ENCODE measurements at places on chromosomes 6 and 20. TPM values are rescaled to one million over a fixed set of nuclear protein-coding genes. Genes with fewer than 3 reads are reported as not detected.

Gene FARS2
- total RNA-seq: 20.1 TPM

Gene PTK6
- total RNA-seq: 1.2 TPM

Gene TAGAP
- total RNA-seq: 43.7 TPM

Gene ARFRP1
- 74.5 TPM for total RNA-seq

Gene PPP1R14C
- total RNA-seq: 0.15 TPM

Gene PSORS1C2
- not detected for total RNA-seq

Gene VAPB
- 31.9 TPM for total RNA-seq

Gene SAMD5
- not detected for total RNA-seq

Gene C4B
- total RNA-seq: 4.2 TPM

Gene USP49
- 6.7 TPM for total RNA-seq

Gene ATP6V1G2
- 1.4 TPM for total RNA-seq

Gene RAMACL
- 0.22 TPM for total RNA-seq

Gene BMP7
- total RNA-seq: 0.80 TPM

Gene SESN1
- 20.0 TPM for total RNA-seq

Gene GNMT
- total RNA-seq: 0.71 TPM

Gene C20orf144
- 0.29 TPM for total RNA-seq

Gene SLC22A23
- total RNA-seq: 0.42 TPM

Gene TREM1
- not detected for total RNA-seq

Gene OR2J3
- not detected for total RNA-seq

Gene RAB23
- total RNA-seq: 2.7 TPM

Gene SEC23B
- total RNA-seq: 116 TPM

Gene SLC2A10
- not detected for total RNA-seq

Gene GGTLC1
- total RNA-seq: not detected

Gene DNAH8
- total RNA-seq: 0.12 TPM

Gene CST7
- total RNA-seq: 98.4 TPM

Gene SOBP
- 0.27 TPM for total RNA-seq

Gene ARMH2
- total RNA-seq: 1.6 TPM

Gene LY86
- 5.8 TPM for total RNA-seq

Gene YWHAB
- total RNA-seq: 278 TPM

Gene ABHD16B
- total RNA-seq: not detected

Gene RSPO3
- total RNA-seq: not detected

Measured in T-helper 1 cell treated with Interleukin-12 subunit alpha and Interleukin-12 subunit beta and Interleukin-4 antibody, amounts not matched to agents 30 ng/mL and 1 ng/mL, for 36 hours (primary cell).